ENCODE measurements at places on chromosomes 3 and 15. TPM values are rescaled to one million over a fixed set of nuclear protein-coding genes. Genes with fewer than 3 reads are reported as not detected.

FGF12 gene
- not detected for total RNA-seq

- H3K4me3 ChIP-seq = no peak overlapping the region
- DNase-seq = no peak
- H3K36me3 ChIP-seq = no peaks in the 10 kb centered on the region
- no peak overlapping the region for H3K27ac ChIP-seq
- H3K4me1 ChIP-seq = peaks cover 25% of the 10 kb centered on the region
- H3K27me3 ChIP-seq = peaks cover 3% of the 10 kb centered on the region
These were observed 78.8 kb upstream of the PRR23C start for GRCh38 chr3:139123377-139124095.

DISP2 gene
- 0.36 TPM for total RNA-seq

EAF2 gene
- 2.3 TPM for total RNA-seq

DZIP1L gene
- total RNA-seq = 21.4 TPM

- peak; percentile 60 for DNase-seq
- H3K27ac ChIP-seq = no peak overlapping the region
These were observed 8.8 kb downstream of the GPR87 start for GRCh38 chr3:151307583-151308488.

- DNase-seq = no peak
- H3K4me3 ChIP-seq = no peak overlapping the region
These were observed 68.4 kb upstream of the CD96 start for GRCh38 chr3:111473550-111473949.

- peaks cover 34% of the 10 kb centered on the region for H3K4me1 ChIP-seq
- no peaks in the 10 kb centered on the region for H3K27me3 ChIP-seq
- peak overlapping the region; percentile 83 for H3K27ac ChIP-seq
- H3K36me3 ChIP-seq = no peaks in the 10 kb centered on the region
These were observed 42.1 kb downstream of the CORO2B start for GRCh38 chr15:68620721-68621527.

AMT gene
- 0.36 TPM for total RNA-seq

DNA sequence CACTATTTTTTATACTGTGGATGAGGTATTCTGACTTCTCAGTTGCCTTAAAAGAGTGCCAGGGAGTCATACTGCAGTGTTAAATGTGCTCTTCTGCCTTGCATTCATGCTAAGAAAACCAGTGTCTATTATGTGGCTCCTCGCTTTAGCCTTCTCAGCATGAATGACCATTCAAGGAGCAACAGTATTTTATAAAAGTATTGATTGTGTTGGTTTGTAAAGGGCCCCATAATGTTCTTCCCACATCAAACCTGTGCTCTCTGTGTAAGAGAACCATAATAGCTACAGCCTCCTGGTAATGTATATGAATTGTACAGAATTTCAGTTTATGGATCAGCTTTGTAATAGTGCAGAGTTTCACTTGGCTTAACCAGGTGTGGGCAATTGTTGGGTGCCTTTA is 316.4 kb downstream of the CNTN4 start:
- H3K36me3 ChIP-seq = no peaks in the 10 kb centered on the region
- no peaks in the 10 kb centered on the region for H3K27me3 ChIP-seq
- no peak overlapping the region for H3K4me3 ChIP-seq
- no peaks in the 10 kb centered on the region for H3K4me1 ChIP-seq
- no peak for DNase-seq

DNA sequence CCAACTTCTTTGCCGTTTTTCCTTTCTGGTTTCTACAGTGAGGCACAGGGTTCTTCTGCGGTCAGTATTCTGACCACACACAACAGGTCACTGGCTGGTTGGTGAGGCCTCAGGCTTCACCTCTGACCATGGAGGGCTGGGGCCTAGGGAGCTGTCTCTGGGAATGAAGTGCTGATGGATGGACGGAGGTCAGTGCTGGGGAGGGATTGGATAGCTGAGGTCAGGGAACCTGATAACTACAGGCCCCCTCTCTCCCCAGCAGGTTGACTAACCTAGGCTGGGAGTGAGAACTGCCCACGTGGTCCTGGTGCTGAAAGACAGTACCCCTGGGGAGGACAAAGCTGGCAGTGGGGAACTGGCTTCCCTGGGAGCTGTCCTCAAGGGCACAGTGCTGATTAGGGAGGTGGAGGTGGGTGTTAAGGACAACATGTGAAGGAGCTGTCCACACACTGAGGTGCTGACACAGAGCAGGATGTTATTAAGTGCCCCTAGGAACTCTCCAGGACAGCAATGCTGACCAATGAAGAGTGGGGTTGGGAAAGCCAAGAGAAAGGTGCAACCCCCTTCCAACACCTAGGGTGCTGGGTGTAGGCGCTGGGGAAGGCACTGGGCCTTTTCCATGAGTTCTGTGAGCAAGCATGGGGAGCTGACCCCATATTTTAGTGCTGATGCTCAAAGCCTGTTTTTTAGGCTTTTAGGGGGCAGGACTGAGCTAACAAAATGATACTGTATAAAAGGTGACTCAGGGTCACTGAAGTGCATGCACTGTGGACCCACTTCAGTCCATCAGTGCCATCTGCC is 45.2 kb downstream of the ATP2B2 start:
- no peaks in the 10 kb centered on the region for H3K36me3 ChIP-seq
- H3K4me3 ChIP-seq = no peak overlapping the region
- no peaks in the 10 kb centered on the region for H3K4me1 ChIP-seq
- H3K27ac ChIP-seq = no peak overlapping the region

CSNK1G1 gene
- 26.7 TPM for total RNA-seq

All from IMR-90 (cell line).